ENCODE measurements at places on chromosomes 4 and X.
A peak's percentile ranks its signal among the peaks of the same experiment; 100 is the strongest.

GRCh38 chr4:56244681-56245080, 142.6 kb downstream of the AASDH start:
- DNase-seq = no peak

- DNase-seq = no peak
These were observed 55.4 kb downstream of the RBM46 start for GRCh38 chr4:154836513-154836912.

GRCh38 chr4:94131212-94131611, 76.5 kb upstream of the SMARCAD1 start:
- no peak for DNase-seq

DNA sequence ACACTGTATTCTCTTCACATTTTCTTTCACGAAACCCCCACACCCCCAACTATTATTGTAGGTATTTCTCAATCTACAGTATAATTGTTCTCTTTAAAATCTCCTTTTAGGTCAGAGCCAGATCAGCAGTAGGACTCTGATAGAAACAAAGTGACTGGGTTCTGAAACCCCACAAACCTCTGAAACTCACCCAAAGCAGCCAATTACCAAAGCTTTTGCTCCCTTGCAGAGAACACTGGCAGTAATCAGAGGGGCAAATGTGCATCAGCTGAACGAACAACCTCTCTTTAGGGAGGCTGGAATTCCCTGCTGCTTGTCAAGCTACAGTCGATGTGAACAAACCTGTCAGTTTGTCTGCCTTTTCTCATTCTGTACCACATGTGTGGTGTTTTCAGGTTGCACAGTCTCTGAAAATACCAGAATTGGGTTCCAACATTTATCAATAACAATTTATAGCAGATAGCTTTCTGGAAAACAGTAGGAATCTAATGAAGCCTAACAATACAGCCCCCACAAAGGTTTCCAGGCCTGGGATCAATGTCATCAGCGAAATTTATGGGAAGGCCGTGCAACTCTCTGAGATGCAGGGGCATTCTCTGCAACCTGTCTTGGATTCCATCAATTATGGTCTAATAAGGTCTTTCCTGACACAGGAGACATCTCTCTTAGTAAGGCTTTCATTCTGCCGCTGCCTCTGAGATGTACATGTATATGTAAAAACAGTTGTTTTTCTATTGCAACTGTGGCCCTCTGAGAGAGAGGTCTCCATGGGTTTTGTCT, 395.9 kb downstream of the GPAT3 start:
- no peak for DNase-seq

DNA sequence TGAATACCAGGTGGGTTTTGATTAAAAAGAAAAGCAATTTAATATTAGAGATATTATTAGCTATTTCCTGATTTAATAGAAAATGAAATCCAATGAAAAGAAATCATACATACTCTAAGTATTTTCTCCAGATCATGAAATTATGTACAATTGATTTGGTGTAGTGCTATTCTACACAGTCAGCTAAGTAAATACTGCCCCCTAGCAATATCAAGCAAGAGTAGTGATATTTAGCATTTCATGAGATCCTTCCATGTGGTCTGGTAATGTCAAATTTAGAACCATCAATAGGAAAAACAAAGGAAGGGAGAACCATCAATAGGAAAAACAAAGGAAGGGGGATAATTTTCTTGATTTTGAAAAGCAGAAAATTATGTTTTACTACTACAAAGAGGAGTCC, 114.6 kb downstream of the TBCK start:
- DNase-seq = no peak

DNA sequence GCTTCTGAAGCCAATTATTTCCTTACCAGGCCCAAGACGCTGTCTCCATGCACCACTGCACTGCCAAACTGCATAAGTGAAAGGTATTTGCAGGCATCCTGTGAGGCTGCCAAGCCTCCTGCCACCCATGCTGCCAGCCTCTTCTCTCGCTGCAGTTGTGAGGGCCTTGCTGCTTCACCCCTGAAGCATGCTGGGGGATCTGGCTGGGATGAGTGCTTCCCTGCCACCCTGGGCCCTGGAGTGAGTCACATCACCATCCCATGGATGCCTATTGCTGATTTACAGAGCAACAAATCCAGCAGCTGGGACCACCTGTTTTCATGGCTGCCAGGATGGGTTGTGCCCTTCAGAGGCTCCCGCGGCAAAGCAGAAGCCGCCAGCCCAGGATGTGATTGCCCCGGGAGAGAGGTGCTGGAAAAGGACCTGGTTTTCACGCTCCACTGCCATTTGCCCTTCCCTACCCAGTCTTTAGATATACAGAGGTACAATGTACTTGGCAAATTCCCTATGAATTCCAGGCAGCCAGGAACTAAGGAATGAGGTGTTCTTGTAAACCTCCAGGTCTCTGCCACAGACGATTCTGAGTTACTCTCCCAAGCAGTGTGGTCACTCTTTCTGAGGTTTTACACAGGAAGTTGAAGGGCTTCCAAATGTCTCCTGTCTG, 41.5 kb upstream of the PTCHD1 start:
- no peak for DNase-seq

DNA sequence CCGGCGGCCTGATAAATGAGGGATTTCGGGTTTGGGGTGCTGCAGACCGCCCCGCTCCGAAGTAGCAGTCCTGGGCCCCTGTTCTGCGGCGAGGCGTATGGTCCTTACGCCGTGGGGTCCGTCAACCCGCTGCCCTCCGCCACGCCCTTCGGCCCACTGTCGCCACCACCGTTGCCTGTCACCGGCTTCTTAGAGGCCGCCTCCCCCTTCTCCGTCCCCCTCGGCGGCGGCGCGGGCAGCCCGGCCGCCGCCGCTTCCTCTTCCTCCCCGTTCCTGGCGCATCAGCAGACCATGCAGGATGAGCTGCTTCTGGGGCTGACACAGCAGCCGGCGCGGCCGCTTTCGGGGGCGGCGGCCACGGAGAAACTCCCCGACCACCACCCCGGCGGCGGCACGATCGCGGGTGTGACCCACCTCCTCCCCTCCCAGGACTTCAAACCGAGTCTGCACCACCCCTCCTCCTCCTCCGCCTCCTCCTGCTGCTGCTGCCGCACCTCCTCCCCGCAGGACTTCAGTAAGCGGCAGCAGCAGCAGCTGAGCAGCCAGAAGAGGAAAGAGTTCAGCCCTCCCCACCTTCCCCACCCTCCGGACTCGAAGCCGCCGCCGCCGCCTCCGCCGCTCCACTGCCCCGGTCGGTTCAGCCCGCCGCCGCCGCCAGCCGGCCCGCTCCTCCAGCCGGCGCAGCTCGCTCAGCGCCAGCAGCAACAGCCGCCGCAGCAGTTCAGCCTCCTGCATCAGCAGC, 549 bp downstream of the CPEB2 start:
- DNase-seq = peak; percentile 73

- no peak for DNase-seq
These were observed 18.4 kb downstream of the WDFY3 start for GRCh38 chr4:84948056-84948455.

GRCh38 chr4:151519728-151520415, 110.9 kb downstream of the FHIP1A start:
- no peak for DNase-seq

DNA sequence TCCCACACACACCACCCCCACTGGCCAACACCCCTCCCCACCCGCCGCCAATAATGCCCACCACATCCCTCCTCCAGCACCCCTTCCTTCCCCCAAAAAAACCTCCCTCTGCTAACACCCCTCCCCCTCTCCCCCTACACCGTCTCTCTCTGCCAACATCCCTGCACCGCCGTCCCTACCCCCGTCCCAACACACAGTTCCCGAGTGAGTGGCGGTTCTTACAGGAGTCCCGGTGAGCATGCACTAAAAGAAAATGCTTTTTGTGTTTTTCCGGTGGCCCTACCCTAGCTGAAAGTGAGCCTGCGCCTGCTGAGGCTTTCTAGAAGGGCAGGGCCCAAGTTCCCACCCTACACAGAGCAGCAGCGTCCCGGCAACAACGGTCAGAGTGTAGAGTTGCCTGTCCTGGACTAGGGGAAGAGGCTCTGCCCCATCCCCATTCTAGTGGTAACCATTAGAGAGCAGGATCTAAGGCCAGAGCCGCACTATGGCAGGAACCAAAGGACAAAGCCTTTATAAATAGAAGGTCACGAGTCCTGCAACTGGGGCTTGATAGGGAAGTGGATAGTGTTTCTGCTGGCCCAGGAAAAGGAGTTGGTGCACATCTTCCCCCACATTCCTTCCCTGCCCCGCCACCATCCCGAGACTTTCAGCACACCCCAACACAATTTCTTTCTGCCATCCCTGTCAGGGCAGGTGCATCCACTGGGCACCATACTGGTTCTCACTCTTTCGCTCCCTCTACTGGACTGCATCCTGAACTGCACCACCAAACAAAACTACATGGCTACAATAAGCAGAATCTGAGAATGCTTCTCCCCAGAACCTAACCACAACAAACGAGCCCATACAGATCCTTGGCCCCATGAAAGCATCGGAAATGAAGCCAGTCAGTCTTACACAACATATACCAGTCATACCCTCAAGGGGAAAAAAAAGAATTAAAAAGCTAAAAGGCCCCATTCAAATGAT, 78.1 kb upstream of the PAGE3 start:
- peak; percentile 59 for DNase-seq

DNA sequence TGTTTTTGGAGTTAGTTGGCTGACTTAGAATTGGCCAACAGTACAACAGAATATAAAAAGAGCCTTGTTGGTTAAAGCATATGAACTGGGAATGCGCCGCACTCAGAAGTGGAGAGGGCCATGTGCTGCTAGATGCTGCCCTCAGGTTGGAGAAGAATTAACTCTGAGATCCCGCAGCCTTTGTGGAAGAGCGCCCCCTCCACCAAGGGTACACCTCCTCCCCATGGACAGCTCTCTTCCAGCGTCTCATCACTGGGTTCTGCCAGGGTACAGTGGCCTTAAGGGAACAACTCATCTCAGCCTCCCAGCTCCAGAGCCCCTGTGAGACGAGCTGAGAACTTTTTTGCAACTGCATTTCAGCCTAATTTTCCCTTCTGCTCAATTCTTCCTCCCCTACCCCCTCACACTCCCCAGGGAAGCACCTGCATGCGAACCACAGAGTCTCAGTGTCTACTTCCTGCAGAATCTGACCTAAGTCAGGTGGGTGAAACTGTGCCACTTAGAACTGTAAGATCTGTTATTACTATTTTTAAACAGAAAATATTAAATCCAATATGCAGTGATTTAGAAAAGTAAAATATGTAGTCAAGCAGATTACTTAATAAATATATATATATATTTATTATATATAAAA, 380.6 kb downstream of the RAB28 start:
- no peak for DNase-seq

- DNase-seq = no peak
These were observed 107.0 kb upstream of the AR start for GRCh38 chrX:67436867-67437266.

DNA sequence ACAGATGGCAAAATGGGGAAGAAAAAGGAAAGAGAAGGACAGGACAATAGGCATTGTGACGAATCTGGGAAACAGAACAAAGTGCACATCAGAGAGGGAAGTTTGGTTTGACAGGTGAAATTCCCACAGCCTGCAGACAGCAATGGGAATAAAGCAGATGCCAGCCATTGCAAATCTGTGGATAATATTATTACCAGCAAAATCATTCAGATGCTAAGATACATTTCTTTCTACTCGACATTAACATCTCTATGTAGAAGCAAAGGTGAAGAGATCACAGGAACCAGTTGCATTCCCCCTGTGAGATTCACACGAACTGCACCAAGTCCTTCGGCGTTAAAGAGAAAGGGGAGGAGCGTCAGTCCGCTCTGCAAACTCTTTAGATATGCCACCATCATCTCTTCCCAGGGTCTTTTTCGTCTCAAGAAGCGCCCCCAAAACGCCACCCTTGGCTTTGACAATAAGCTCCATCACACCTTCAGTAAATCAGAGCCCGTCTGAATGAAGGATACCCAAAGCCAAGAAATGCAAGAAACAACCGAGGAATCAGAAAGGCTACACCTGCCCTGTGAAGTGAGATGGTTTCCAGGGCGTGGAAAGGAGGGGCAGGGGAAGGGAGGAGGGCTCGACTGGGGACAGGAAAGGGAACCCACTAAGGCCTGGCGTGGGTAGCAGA, 1.9 kb downstream of the NEUROG2 start:
- peak; percentile 10 for DNase-seq

- DNase-seq = no peak
These were observed 9.1 kb downstream of the HTRA3 start for GRCh38 chr4:8278421-8279287.

GRCh38 chr4:57971261-57971660, 861.1 kb upstream of the IGFBP7 start:
- DNase-seq = no peak

- no peak for DNase-seq
These were observed 4.5 kb downstream of the FAM47E start for GRCh38 chr4:76256032-76256431.
